Natural killer cell (primary cell): ENCODE measurements at places on chromosomes 5 and 9. TPM values are rescaled to one million over a fixed set of nuclear protein-coding genes. Genes with fewer than 3 reads are reported as not detected.

DNA sequence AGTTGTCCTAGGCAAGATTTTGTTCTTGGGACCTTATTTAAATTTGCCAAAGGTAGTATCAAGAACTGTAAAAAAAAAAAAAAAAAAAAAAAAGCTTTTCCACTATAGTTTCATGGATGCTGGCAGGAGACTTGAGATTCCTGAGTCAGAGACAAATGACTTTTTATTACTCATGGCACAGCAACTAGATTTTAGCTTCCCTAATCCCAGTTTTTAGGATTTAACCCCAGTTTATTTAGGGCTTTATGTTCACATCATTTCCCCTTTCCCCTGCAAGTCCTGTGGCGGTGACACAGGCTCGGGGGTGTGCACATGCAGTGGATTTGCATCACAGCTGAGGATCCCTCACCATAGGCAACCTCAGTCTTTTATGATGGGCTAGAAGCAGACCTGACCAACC, 144.9 kb downstream of the GOLPH3 start:
- H3K27ac ChIP-seq: no peak overlapping the region
- H3K4me3 ChIP-seq: no peak overlapping the region
- H3K36me3 ChIP-seq: no peaks in the 10 kb centered on the region
- DNase-seq: no peak

DNA sequence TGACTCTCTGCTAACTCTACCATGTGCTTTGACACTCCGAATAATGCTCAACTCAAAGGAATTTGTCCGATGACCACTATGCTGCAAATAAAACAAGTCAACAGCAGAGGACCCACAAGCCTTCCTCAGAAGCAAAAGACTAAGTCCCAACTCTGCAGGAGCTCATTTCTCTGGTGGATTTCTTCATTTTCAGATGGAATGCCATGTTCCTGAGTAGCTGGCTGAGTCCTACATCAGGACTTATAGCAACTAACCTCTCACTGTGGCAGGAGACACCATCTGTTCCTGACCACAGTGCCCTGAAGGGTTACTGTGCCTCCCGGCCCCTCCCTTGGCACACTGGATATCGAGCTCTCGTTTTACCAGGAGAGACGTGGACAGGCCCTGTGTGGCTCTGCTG, 20.8 kb downstream of the LHFPL2 start:
- no peaks in the 10 kb centered on the region for H3K36me3 ChIP-seq
- H3K27me3 ChIP-seq: no peaks in the 10 kb centered on the region
- H3K27ac ChIP-seq: no peak overlapping the region
- no peak overlapping the region for H3K4me3 ChIP-seq

GRCh38 chr9:34203992-34204635, 25.3 kb downstream of the UBAP1 start:
- no peak overlapping the region for H3K27ac ChIP-seq
- no peak overlapping the region for H3K4me3 ChIP-seq
- no peaks in the 10 kb centered on the region for H3K27me3 ChIP-seq
- H3K36me3 ChIP-seq: peaks cover 5% of the 10 kb centered on the region
- DNase-seq: no peak

DNA sequence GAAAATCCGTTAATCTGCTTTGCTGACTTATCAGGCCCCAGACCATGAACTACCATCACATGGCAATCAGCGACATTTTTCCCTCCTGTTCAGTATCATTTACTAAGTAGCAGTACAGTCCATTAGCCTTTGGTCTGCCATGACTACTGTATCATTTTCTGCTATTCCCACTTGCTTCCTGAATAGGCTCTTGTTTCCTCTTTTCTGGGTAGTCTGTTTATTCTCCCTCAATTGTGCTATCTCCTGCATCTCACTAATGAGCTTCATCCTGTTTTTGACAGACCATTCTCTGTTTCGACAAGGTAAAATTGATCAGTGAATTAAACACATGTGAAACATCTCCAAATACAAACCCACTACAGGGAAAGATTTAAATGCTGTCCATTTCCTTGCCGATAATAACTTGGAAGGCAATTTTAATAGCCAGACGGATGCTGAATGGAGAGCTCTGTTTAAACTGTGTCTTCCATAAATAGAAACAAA, 263.5 kb upstream of the ANKRD55 start:
- no peak for DNase-seq
- no peaks in the 10 kb centered on the region for H3K27me3 ChIP-seq
- H3K27ac ChIP-seq: no peak overlapping the region
- H3K4me3 ChIP-seq: no peak overlapping the region
- H3K4me1 ChIP-seq: no peaks in the 10 kb centered on the region
- H3K36me3 ChIP-seq: no peaks in the 10 kb centered on the region

GRCh38 chr9:89046832-89047231, 55.6 kb downstream of the S1PR3 start:
- DNase-seq: no peak
- H3K4me1 ChIP-seq: no peaks in the 10 kb centered on the region
- H3K4me3 ChIP-seq: no peak overlapping the region
- H3K27me3 ChIP-seq: no peaks in the 10 kb centered on the region
- H3K36me3 ChIP-seq: no peaks in the 10 kb centered on the region

DNA sequence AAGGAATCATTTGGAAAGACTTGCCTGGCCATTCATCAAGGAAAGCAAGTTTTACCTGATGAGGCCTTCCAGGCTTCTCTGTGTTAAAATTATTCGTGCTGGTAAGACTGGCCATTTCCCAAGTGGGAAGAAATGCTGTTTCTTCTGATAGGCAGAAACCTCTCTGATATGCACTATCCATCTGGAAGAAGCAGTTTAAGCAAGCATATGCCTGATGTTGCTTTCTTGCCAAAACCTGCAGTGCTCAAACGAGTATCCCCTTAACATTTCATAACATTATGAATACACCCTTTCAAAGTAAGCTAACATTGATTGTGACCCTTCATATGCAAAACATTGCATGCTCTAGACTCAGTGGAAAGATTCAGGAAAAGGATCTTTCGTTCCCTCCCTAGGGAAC, 36.0 kb upstream of the PRLR start:
- H3K4me3 ChIP-seq: no peak overlapping the region
- no peaks in the 10 kb centered on the region for H3K4me1 ChIP-seq
- no peak for DNase-seq
- H3K27me3 ChIP-seq: no peaks in the 10 kb centered on the region

Gene FGD3
- total RNA-seq: 204 TPM

DNA sequence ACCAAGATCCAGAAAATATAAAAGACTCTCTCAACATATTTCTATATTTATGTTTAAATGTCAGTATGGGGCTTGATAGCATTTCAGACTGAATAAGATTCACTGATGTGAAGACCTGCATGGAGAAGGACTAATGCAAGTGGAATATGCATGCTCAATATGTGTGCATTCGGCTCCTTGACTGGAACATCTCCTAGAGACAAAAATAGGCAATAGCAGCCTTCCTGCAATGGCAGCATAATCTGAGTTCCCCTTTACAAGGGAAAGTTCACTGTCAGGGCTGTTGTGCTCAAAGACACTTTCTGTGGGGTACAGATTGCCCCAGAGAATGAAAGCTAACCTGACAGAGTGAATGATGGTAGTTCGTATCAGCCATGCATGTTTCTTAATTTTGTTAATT, 42.4 kb downstream of the STARD4 start:
- H3K27me3 ChIP-seq: no peaks in the 10 kb centered on the region
- DNase-seq: no peak
- no peaks in the 10 kb centered on the region for H3K36me3 ChIP-seq
- H3K27ac ChIP-seq: no peak overlapping the region
- H3K4me3 ChIP-seq: no peak overlapping the region
- no peaks in the 10 kb centered on the region for H3K4me1 ChIP-seq

GRCh38 chr5:158514986-158515359, 584.7 kb downstream of the EBF1 start:
- H3K27ac ChIP-seq: no peak overlapping the region
- H3K36me3 ChIP-seq: no peaks in the 10 kb centered on the region
- no peak overlapping the region for H3K4me3 ChIP-seq
- no peaks in the 10 kb centered on the region for H3K4me1 ChIP-seq
- H3K27me3 ChIP-seq: no peaks in the 10 kb centered on the region

Gene CCL28
- 25.1 TPM for total RNA-seq

Gene BTNL8
- not detected for total RNA-seq

DNA sequence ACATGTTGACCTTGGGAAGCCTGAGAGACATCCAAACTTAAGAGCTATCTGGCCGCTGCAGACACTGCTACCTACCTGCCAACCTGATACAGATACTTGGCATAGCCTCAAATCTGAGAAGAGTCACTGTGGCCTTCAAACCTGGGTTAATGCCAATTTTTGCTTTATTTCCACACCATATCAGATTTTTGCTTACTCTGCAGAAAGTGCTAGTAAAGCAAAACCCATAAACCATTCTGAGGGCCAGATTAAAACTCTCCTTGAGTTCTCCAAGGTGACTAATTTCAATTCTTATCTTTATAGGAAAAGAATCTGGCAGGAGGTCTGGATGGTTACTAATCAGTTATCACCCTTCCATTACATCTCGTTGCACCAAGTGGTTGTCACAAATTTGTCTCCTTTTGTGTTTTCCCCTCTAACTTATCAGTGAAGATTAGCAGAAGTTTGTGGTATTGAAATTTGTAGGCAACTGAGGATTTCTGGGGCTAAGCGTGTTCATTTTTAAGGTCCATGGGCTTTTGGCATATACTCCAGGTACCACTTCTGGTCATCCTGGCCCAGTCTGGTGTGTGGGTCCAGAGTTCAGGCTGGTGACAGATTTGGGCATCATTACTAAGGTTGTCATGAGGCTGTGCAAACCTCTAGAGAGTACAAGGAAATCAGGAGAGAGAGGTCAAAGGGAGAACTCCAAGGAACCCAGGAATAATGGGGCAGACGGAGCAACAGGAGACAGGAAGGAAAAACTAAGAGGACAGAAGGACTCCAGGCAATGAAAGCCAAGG, 177.9 kb downstream of the TSSK1B start:
- no peaks in the 10 kb centered on the region for H3K4me1 ChIP-seq
- DNase-seq: no peak
- no peaks in the 10 kb centered on the region for H3K36me3 ChIP-seq
- no peak overlapping the region for H3K4me3 ChIP-seq

GRCh38 chr5:139386050-139386438, 2.9 kb upstream of the SLC23A1 start:
- H3K27ac ChIP-seq: no peak overlapping the region
- peaks cover 55% of the 10 kb centered on the region for H3K4me1 ChIP-seq
- no peaks in the 10 kb centered on the region for H3K27me3 ChIP-seq
- no peak overlapping the region for H3K4me3 ChIP-seq

Gene ABCA1
- total RNA-seq: 10.8 TPM

- no peaks in the 10 kb centered on the region for H3K4me1 ChIP-seq
- H3K27ac ChIP-seq: no peak overlapping the region
- H3K27me3 ChIP-seq: no peaks in the 10 kb centered on the region
- no peak overlapping the region for H3K4me3 ChIP-seq
Observed at GRCh38 chr9:18051638-18052037, 422.3 kb upstream of the ADAMTSL1 start.

Gene SLC34A3
- not detected for total RNA-seq

- peaks cover 6% of the 10 kb centered on the region for H3K36me3 ChIP-seq
- no peak overlapping the region for H3K4me3 ChIP-seq
- peaks cover 24% of the 10 kb centered on the region for H3K4me1 ChIP-seq
- no peaks in the 10 kb centered on the region for H3K27me3 ChIP-seq
Observed at GRCh38 chr9:89313842-89314241, 2.8 kb downstream of the CKS2 start.

GRCh38 chr5:78279194-78279593, 15.3 kb downstream of the AP3B1 start:
- no peak for DNase-seq
- H3K27ac ChIP-seq: no peak overlapping the region
- peaks cover 2% of the 10 kb centered on the region for H3K4me1 ChIP-seq

DNA sequence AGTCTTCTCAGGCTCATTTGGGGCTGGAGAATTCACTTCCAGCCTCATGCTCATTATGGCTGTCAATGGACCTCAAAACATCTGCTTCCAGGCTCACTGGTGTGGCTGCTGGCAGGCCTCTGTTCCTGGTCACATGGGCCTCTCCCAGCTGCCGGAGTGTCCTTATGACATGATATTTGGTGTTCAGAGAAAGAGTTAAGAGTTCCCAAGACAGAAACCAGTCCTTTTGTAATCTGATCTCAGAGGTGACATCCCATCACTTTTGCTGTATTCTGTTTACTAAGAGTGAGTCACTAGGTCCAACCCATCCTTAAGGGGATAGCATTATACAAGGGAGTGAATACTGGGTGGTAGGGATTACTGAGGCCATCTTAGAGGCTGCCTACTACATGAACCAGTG, 104.6 kb downstream of the CACNA1B start:
- no peaks in the 10 kb centered on the region for H3K4me1 ChIP-seq
- DNase-seq: no peak
- H3K4me3 ChIP-seq: no peak overlapping the region
- no peak overlapping the region for H3K27ac ChIP-seq
- no peaks in the 10 kb centered on the region for H3K36me3 ChIP-seq

Gene HTR4
- total RNA-seq: not detected

Gene IL5
- total RNA-seq: not detected

DNA sequence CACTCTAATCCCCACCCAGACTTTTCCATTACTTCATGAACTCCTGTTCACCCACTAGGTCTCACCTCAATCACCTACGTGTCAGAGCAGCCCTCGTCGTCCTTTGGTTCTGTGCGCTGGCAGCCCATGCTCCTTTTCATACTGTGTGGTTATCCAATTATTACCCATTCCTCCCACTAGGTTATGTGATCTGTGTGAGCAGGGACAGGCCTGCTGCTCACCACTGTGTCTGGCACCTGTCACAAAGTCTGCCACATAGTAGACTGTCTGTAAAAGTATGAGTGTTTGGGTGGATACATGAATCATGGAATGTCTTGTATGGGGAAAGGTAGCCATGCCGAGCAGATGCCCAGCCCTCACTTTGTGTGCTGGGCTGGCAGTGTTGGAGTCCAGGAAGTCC, 12.1 kb upstream of the SMAD5 start:
- no peaks in the 10 kb centered on the region for H3K36me3 ChIP-seq
- H3K4me1 ChIP-seq: no peaks in the 10 kb centered on the region
- H3K27ac ChIP-seq: no peak overlapping the region
- no peak overlapping the region for H3K4me3 ChIP-seq
- no peak for DNase-seq

Gene LCN12
- total RNA-seq: 9.2 TPM

Gene SPACA9
- 1.4 TPM for total RNA-seq

DNA sequence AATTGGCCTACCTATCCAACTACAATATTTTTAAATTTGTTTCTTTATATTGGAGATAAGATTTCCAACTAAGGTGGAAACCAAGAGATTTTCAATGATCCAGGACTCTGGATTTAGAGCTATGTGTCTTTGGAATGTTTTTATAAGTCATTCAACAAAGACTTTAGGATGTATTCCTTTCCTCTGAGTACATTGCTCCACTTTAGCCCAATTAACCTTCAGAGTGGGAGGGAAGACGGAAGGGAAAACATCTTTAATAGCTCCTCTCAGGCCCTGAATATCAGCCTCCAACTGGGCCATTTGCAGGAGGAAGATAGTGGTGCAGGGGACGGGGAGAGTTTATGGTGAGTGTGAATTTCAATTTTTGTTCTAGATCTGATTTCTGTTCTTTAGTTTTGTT, 239.2 kb downstream of the PIK3R1 start:
- DNase-seq: no peak
- no peaks in the 10 kb centered on the region for H3K27me3 ChIP-seq
- no peak overlapping the region for H3K4me3 ChIP-seq
- H3K36me3 ChIP-seq: no peaks in the 10 kb centered on the region
- no peak overlapping the region for H3K27ac ChIP-seq
